Astrocyte (in vitro differentiated cells and primary cell): ENCODE measurements at places on chromosomes 13 and 19. TPM values are rescaled to one million over a fixed set of nuclear protein-coding genes. Genes with fewer than 3 reads are reported as not detected.

The IGFL1 gene
- total RNA-seq = not detected in 2 replicates

The TBXA2R gene
- total RNA-seq = 0.31 and 0.39 TPM in 2 replicates

The ATP8A2 gene
- total RNA-seq = 1.2 and 1.3 TPM in 2 replicates

The OVOL3 gene
- total RNA-seq = not detected in 2 replicates

The LINGO3 gene
- not detected in 2 replicates for total RNA-seq

The ONECUT3 gene
- not detected in 2 replicates for total RNA-seq

The SMIM44 gene
- not detected in 2 replicates for total RNA-seq
